ENCODE measurements at places on chromosomes 5 and 9.

GRCh38 chr5:61732369-61732768 lies 400.3 kb downstream of the ZSWIM6 start:
- DNase-seq = peak; percentile 29

GRCh38 chr5:120092649-120093048 lies 371.5 kb upstream of the PRR16 start:
- DNase-seq = no peak

GRCh38 chr5:109859537-109859936 lies 169.8 kb downstream of the MAN2A1 start:
- DNase-seq = no peak

- no peak for DNase-seq
Measured at GRCh38 chr5:37637165-37637845, 202.5 kb downstream of the GDNF start.

GRCh38 chr5:91865915-91866314 lies 482.8 kb upstream of the ARRDC3 start:
- no peak for DNase-seq

- no peak for DNase-seq
Measured at GRCh38 chr9:78707481-78707991, 410.6 kb downstream of the PSAT1 start.

DNA sequence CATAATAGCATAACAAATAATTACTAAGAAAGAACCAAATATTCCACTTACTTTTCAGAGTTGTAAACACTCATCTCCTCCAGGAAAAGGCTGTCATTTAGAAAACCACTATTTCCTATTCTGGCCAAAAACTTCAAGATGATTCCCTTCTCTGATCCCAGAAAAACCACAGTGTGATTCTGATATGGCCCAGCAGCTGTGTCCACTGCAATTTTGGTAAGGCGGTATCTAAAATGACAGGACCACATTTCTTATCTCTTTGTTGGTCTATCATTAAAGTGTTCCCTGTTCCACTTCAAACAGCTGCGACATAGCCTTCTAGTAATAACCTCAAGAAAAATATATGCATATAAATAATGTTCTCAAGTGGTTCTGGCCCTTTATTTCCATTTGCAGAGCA lies 96.1 kb downstream of the SEMA6A start:
- no peak for DNase-seq

DNA sequence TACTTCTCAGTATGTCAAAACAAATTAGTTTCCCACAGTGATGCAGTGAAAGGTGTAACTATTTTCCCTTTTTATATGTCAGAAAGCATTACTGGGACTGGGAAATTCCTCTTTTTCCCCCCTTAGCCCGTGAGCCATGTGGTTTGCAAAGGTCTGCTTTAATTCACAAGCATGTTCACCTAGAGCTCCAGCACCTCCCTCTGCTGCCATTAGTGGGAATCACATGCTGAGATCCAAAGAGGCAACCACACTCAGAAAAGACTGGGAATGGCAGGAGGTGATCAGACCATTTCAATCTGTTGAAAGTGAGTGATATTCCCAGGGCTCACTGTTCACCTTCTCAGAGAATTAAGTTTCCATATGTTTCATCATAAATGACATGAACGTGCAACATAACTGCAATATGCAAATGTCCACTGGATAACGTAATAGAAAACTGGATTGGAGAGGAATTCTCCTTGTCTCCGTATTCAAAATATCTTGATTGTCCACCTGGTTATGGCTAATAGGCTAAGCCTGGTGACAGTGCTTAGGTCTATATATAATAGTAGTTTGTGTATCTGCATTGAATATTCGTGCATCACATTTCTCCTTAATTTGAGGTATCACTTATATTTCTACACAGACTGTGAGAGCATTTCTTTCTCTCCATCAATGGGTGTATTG lies 703.5 kb upstream of the WWC1 start:
- peak; percentile 14 for DNase-seq

DNA sequence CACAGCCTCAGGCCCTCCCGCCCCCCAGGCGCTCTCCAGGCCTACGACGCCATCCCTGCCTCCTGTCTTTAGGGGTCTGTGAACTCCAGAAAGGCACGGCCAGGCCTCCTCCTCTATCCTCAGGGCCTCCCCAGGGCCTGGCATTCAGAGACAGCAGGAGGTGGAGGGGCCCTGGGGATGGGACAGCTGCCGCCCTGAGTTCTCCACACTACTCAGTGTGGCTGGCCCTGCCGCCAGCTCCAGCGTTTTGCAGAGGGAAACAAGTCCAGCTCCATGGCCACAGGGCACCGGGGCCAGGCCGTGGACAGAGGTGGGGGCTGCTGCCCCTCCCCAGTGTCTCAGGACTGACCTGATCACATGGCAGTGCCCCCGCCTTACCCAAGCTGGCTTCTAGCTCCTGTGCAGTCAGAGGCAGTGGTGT lies 16.4 kb downstream of the SH3GLB2 start:
- no peak for DNase-seq

DNA sequence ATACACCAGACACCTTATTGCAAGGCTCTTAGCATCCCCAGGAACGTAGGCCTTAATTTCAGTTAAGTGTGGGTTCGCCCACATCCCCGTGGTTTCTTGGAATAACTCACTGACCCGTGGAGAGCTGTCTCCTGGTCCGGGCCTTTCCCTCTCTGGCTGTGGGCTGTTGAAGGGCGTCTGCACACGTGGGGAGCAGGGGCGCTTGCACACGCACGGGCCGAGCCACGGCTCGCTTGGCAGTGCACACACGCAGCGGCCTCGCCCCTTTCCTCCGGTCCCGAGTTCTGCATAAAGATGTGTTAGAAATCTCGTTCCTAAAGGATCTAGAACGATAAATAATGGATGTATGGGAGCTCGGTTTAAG lies 141.9 kb downstream of the PBX3 start:
- DNase-seq = no peak

- no peak for DNase-seq
Measured at GRCh38 chr9:119240546-119240945, 128.7 kb downstream of the BRINP1 start.

- no peak for DNase-seq
Measured at GRCh38 chr5:7422316-7423106, 26.6 kb downstream of the ADCY2 start.

DNA sequence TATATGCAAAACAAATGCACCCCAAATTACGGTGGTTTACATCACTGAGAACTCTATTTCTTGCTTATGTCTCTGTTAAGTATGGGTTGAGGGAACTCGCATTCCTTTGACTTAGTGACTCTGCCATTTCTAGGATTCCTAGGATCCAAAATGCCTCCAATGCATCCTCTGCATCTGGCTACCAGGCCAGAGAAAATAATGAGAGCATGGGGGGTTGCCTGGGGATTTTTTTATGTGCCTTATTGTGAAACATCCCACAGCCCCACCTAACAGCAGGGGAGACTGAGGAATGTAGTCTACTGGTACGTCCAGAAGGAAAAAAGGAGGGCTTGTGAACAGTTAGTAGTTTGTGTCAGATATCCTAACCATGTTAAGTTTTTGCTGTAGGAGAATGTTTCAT lies 466.0 kb upstream of the ARRDC3 start:
- no peak for DNase-seq

DNA sequence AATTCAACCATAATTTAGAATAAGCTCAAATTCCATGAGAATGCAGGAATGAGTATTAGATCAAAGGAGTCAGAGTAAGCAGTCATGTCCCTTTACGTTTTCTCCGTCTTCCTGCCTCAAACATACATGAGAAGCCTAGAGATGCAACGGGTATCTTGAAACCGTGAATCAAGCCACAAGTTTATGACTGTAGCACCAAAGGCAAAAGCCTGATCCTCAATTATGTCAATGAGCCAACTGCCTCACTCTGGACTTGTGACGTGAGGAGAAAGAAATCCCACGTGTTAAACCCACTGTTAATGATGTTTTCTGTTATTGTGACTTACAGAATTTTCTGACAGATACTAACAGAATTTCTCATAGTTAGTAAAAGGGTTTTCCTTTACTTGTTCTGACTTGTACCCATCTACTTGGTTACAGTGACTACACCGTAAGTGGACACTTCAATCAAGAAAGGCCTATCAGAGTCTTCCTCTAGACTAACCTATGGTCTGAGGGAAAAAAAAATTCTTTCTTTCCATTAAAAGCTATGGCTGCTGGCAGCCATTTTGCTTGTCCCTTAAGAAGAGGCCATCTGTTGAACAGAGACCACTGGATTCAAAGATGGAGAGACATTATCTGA lies 35.3 kb upstream of the HK3 start:
- no peak for DNase-seq

DNA sequence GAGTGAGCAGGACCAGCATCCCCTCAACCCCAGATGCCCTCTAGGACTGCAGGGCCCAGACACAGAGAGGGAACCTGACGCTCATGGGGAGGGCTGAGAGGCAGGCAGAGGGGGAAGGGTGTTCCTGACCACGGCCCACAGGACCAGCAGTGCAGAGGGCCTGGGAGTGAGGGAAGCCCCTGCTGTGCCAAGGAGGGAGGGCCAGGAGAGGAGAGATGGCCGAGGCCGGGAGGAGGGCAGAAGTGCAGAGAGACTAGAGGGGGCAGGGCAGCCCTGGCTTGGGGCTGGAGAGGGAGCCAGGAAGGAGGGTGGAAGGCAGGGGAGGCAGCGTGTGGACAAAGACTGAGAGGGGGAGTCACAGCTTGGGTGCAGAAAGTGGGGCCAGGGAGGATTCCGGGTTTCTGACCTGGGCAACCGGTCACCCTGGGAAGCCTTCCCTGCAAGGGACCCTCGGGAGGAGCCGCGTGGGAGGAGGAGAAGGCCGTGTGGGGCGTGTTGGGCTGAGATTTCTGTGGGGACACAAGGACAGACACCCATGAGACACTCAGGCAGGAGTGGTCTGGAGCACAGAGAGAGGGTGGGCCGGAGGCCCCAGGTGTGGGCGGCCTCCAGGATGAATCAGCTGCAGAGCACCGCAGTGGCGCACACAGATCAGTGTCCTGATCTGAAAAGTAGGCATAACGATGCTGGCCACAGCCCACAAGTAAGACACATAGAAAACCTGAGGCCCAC lies 117.5 kb downstream of the ADAMTS2 start:
- no peak for DNase-seq

DNA sequence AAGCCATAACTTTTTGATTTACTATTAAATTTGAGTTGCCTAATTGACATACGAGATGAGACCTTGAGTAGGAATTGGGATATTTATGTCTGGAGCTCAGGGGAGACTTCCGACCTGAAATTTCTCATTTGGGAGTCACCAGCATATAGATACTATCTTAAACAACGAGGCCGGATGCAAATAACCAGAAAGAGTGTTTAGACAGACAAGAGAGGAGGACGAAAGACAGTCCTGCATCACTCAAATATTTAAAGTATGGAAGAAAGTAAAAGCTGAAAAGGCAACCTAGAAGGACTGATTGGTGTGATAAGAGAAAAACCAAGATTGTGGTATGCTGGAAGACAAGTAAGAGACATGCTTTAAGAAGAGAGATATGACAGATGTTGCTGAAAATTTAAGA lies 675.0 kb upstream of the NUDT12 start:
- DNase-seq = no peak

DNA sequence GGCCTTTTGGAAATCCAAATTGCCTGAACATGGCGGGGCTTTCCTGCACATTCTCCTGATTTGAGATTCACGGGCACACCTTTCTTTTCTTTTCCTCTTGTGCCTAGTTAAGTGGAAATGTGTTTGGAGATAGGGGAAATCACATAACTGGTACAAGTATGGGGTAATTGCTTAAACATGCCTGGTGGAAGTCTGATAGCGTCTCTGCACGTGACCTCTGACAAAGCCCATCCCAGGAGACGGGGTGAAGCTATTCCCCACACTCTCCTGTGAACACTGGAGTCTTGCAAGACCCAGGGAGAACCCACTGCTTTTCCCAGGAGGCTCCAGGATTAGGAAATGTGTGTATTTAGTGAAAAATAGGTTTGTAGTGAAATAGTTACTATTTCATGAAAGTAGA lies 2.9 kb upstream of the REEP2 start:
- DNase-seq = no peak

- DNase-seq = no peak
Measured at GRCh38 chr5:57348376-57349140, 134.1 kb downstream of the ACTBL2 start.

- no peak for DNase-seq
Measured at GRCh38 chr9:93231121-93231694, 47.3 kb downstream of the WNK2 start.

DNA sequence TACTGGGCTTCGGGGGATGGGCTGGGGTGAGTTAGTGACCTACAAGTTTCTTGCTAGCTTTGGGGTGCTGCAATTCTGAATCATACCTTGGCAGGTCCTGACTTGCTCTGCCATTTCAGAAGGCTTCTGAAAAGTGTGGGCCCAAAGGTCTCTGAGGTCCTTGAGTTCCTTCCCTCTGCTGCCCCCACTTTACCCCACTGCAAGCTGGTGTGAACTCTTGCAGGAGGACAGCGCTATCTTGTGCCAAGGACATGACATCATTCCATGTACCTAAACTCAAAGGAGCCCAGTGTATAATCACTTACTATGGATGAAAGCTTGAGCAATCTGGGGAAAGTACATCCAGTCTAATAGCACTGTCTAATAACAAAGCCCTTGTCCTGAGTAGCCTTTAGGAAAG lies 157.4 kb downstream of the RMI1 start:
- no peak for DNase-seq

- DNase-seq = no peak
Measured at GRCh38 chr5:180688330-180689070, 39.1 kb upstream of the FLT4 start.

GRCh38 chr5:64519263-64519662 lies 13.4 kb downstream of the RGS7BP start:
- no peak for DNase-seq

DNA sequence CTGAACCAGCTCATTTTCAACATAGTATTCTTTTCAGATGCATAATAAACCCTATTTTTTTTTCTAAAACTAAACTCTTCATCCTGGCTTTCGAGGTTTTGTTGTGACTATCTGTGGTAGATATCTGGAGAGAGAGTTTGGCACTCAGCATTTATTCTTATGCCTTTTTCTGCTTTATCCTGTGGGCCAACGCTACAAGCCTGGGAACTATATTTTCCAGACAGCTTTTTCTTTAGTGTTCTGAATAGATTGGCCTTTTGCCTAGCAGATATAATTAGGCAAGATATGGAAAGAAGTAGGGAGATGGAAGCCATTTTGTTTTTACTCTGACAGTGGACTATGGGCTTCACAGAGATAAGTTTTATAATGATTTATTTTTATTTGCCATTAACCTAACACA lies 486.7 kb downstream of the TMEM232 start:
- DNase-seq = no peak

DNA sequence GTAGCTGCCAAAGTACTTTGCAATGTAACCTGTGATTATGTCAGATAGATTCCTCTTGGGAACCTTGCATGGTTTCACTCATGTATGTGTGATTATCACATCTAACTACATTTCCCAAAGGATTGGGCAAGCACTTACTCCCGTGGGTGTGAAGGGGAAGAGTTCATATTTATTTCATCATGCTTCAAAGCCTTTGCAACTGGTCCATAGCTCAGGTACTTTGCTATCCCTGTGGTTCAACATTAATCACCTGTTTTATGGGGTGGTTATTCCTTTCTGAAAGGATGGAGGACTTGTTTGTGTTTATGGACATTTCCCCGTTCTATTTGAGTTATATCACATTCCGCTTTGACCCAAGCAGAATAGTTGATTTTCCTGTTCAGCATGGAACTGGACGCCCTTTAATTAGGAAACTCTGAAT lies 13.6 kb upstream of the ERMP1 start:
- no peak for DNase-seq

- no peak for DNase-seq
Measured at GRCh38 chr5:137332296-137332695, 166.8 kb downstream of the SPOCK1 start.

- DNase-seq = no peak
Measured at GRCh38 chr9:133731876-133732638, 6.1 kb downstream of the SARDH start.

- DNase-seq = no peak
Measured at GRCh38 chr9:96342571-96343245, 40.7 kb upstream of the HSD17B3 start.
